Vein endothelial cell (primary cell): ENCODE measurements at places on chromosomes 3 and 15. TPM values are rescaled to one million over a fixed set of nuclear protein-coding genes. Genes with fewer than 3 reads are reported as not detected.

The TMOD2 gene
- total RNA-seq, result 10.5 and 11.9 TPM in 2 replicates

The GHSR gene
- total RNA-seq, result not detected in 2 replicates

The PLA2G4D gene
- total RNA-seq, result not detected in 2 replicates

The RBP2 gene
- not detected in 2 replicates for total RNA-seq

The NRG4 gene
- total RNA-seq, result not detected in 2 replicates

The CCRL2 gene
- total RNA-seq, result 5.6 and 13.5 TPM in 2 replicates

The PSTPIP1 gene
- total RNA-seq, result not detected in 2 replicates

The CCDC80 gene
- 12.7 and 21.9 TPM in 2 replicates for total RNA-seq

The PRSS50 gene
- not detected in 2 replicates for total RNA-seq

The PRR20G gene
- not detected in 2 replicates for total RNA-seq

The LAMB2 gene
- 255 and 353 TPM in 2 replicates for total RNA-seq

The CLEC3B gene
- total RNA-seq, result 1.4 and 2.6 TPM in 2 replicates

The JAGN1 gene
- total RNA-seq, result 25.2 and 26.9 TPM in 2 replicates

The PATL2 gene
- total RNA-seq, result under 0.01 and 0.29 TPM in 2 replicates

The ADCY5 gene
- not detected in 2 replicates for total RNA-seq

The AADAC gene
- 0.33 and 0.86 TPM in 2 replicates for total RNA-seq

The LSAMP gene
- 0.10 and 0.33 TPM in 2 replicates for total RNA-seq

The LRRC15 gene
- total RNA-seq, result under 0.01 TPM in 1 of 2 replicates, not detected in the other

The LDHAL6B gene
- not detected in 2 replicates for total RNA-seq

The HIGD2B gene
- not detected in 2 replicates for total RNA-seq

The TAGLN3 gene
- not detected in 2 replicates for total RNA-seq

The CDHR4 gene
- total RNA-seq, result not detected in 2 replicates

The TM4SF1 gene
- 957 and 972 TPM in 2 replicates for total RNA-seq

The ROBO2 gene
- total RNA-seq, result under 0.01 TPM in 1 of 2 replicates, not detected in the other

The RPL4 gene
- total RNA-seq, result 3,840 and 3,866 TPM in 2 replicates

The PCSK6 gene
- 1.6 and 3.3 TPM in 2 replicates for total RNA-seq

The SLC12A1 gene
- total RNA-seq, result not detected in 2 replicates

The PPP1R14D gene
- total RNA-seq, result not detected in 2 replicates

The SH2D7 gene
- not detected in 2 replicates for total RNA-seq

The CCDC191 gene
- total RNA-seq, result 2.6 and 2.8 TPM in 2 replicates

The ZPLD1 gene
- total RNA-seq, result under 0.01 TPM in 1 of 2 replicates, not detected in the other

The OSTN gene
- total RNA-seq, result not detected in 2 replicates

The TP63 gene
- not detected in 2 replicates for total RNA-seq

The ZNF385D gene
- 0.33 and 0.67 TPM in 2 replicates for total RNA-seq

The HEXA gene
- 81.2 and 88.5 TPM in 2 replicates for total RNA-seq

The MAP6D1 gene
- 2.9 and 3.7 TPM in 2 replicates for total RNA-seq

The IMPG2 gene
- total RNA-seq, result 0.67 and 0.98 TPM in 2 replicates

The C2CD4B gene
- total RNA-seq, result 37.4 and 58.1 TPM in 2 replicates

The TLR9 gene
- total RNA-seq, result under 0.01 TPM in 1 of 2 replicates, not detected in the other

The MED12L gene
- 0.65 and 0.67 TPM in 2 replicates for total RNA-seq

The C3orf62 gene
- 0.98 and 1.9 TPM in 2 replicates for total RNA-seq

The LRIG1 gene
- total RNA-seq, result 28.5 and 39.2 TPM in 2 replicates

The C3orf38 gene
- total RNA-seq, result 20.3 and 22.5 TPM in 2 replicates

The IL5RA gene
- total RNA-seq, result not detected in 2 replicates

The TRAIP gene
- 3.6 and 5.5 TPM in 2 replicates for total RNA-seq

The SERPINI2 gene
- total RNA-seq, result not detected in 2 replicates

The INTS14 gene
- total RNA-seq, result 41.5 and 44.7 TPM in 2 replicates

The NEDD4 gene
- total RNA-seq, result 39.5 and 45.3 TPM in 2 replicates

The PLD1 gene
- total RNA-seq, result 64.7 and 65.4 TPM in 2 replicates

The TPRG1 gene
- total RNA-seq, result 0.38 and 0.98 TPM in 2 replicates

The MAGEL2 gene
- total RNA-seq, result 0.10 and 0.33 TPM in 2 replicates

The TRA2B gene
- total RNA-seq, result 162 and 212 TPM in 2 replicates

The KLHDC8B gene
- 35.9 and 37.5 TPM in 2 replicates for total RNA-seq

The NUP210 gene
- total RNA-seq, result 0.29 and 1.3 TPM in 2 replicates

The CYP11A1 gene
- total RNA-seq, result 0.10 TPM in 1 of 2 replicates, not detected in the other

The UBE2E2 gene
- 50.6 and 73.8 TPM in 2 replicates for total RNA-seq
